Vagina (tissue), 2 donors: ENCODE measurements at places on chromosomes 12 and 14. TPM values are rescaled to one million over a fixed set of nuclear protein-coding genes. Genes with fewer than 3 reads are reported as not detected.

ZDHHC22 gene
- not detected for total RNA-seq

KIF26A gene
- total RNA-seq, result 2.7 TPM

SLC24A4 gene
- total RNA-seq, result 1.5 TPM

DNA sequence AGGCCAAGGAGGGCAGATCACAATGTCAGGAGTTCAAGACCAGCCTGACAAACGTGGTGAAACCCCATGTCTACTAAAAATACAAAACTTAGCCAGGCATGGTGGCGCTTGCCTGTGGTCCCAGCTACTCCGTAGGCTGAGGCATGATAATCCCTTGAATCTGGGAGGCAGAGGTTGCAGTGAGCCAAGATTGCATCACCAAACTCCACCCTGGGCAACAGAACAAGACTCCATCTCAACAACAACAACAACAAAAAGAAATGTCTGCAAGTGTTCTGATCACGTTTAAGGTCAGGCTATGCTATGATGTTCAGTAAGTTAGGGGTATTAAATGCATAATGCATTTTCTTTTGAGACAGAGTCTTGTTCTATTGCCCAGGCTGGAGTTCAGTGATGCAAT is 6.7 kb upstream of the PLD4 start:
- DNase-seq, result no peak

GRCh38 chr12:113231235-113232088 is 10.2 kb downstream of the TPCN1 start:
- DNase-seq, result no peak

DNA sequence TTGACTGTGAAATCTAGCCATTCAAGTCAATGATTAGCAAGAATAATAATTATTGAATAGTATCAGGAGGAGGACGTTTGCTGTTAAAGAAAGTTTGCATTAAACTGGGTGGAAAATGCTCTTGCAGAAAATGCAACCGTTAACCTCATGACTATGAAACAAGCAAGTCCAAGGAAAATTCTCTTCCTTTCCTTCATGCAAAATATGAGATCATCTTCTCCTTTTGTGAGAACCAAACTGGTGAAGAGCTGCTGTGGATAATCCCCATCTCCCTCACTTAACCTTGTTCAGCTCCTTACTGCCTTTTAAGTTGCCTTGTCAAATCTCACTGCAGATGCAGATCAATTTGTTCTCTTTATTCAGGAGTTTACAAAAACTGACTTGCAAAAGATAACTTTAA is 142.5 kb downstream of the BCAT1 start:
- DNase-seq, result no peak

DNA sequence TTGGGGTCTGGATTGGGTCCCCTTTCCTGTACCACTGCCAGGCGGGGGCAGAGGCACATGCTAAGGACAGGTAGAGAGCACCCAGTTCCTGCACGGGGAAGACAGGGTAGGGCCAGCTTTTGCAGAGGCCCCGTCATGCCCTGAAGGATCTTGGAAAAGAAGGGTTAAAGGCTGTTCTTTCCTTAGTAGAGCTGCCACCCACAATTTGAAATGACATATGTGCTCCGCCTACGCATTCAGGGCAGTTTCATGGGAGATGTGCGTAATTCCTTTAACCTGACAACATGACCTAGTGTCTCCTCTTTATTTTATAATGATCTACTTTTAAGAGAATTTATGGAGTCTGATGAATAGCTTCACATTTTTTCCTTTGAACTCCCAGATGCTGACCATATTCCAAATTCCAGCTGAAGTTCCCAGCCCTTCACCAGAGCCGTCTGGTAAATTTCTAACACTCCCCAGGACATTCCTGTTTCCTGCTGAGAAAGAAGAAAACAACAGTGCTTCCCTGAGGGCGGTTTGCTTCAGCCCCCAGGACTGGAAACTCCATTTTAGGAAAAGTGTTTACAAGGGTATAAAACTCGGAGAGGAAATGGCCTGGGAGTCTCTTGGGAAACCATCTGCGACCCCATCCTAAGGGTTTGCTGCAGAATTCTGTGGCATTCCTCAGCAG is 58.9 kb upstream of the PLEKHG3 start:
- no peak for DNase-seq

DNA sequence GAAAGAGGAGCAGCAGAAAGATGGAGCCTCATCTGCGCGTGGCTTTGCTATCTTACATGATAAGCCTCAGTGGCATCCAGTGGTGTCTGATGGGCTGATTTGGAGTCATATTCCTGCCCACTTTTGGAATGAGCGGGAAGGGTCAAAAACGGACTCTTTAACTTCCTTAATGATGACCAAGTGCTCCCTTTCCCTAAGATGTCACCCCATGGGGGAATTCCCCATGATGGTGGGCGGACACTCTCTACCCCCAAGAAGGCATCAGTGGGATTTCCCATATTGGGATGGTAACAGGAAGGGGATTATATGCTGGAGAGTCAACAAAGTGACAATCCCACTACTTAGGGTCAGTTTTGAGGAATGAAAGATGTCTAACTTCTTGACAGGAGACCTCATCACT is 110.9 kb downstream of the GPATCH2L start:
- DNase-seq, result no peak

DNA sequence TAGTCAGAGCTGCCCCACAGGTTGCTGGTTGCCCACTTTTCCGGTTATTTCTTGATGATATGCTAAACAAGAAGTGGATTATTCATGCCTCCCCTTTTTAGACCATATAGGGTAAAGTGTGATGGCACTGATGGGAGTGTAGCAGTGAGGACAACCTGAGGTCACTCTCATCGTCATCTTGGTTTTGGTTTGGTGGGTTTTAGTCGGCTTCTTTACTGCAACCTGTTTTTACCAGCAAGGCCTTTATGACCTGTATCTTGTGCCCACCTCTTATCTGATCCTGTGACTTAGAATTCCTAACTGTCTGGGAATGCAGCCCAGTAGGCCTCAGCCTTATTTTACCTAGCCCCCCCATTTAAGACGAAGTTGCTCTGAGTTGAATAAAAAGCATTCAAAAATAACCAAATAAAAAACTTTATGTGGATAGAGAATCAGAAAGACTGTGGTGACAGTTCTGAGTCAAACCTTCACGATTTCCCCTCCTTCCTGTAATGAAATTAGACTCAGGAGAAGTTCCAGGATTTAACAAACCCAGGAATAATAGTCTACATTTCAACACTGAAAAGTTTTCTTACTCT is 144.2 kb downstream of the PAWR start:
- DNase-seq, result no peak

GRCh38 chr14:34036319-34036766 is 85.5 kb upstream of the EGLN3 start:
- no peak for DNase-seq

DNA sequence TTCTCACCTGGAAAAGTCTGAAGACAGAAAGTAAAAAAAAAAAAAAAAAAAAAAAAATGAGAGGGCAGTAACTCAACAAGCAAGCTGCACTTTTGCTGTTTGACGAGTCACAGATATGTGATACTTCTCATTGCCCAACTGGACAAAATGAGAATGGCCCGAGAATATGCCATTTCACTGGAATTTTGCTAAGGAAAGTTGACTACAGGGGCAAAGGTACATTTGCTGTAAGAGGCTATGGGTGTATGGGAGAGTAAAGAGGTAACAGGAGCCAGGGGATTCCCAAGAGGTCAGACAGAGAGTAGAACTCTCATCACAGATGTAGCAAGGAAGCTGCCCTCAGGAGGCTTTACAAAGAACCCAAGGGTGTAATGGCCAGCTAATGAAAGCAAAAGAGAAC is 22.9 kb downstream of the KIF21A start:
- no peak for DNase-seq

DNA sequence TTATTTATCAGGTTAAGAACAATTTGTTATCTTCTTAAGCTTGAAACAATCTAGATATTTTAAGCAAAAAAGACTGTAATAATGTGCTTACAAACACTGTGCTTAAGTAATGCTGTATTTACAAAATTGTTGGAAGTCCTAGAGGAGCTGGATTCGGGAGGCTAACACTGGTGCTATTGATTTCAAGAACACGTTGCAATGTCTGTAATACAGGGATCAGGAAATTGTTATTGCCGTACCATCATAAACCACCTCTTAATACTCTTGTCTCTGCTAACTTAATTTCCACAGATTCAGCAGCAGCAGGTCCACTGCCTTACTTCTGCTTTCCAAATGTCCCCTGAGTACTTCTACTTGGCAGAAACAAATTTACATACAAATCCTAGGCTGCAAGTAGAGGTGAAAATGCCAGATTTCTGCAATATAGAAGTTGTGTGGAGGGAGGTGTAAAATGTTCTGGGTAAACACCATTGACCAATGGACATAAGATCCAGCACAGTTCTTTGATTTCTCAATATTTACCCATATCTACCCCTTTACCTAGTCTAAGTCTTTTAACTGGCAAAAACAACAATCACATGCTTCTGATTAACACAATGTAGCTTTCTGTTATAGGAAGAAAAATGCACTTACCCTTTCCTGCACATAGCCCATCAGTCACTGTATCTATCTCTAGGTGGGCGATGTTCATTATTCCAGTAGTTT is 663.4 kb downstream of the TMTC2 start:
- no peak for DNase-seq

DNA sequence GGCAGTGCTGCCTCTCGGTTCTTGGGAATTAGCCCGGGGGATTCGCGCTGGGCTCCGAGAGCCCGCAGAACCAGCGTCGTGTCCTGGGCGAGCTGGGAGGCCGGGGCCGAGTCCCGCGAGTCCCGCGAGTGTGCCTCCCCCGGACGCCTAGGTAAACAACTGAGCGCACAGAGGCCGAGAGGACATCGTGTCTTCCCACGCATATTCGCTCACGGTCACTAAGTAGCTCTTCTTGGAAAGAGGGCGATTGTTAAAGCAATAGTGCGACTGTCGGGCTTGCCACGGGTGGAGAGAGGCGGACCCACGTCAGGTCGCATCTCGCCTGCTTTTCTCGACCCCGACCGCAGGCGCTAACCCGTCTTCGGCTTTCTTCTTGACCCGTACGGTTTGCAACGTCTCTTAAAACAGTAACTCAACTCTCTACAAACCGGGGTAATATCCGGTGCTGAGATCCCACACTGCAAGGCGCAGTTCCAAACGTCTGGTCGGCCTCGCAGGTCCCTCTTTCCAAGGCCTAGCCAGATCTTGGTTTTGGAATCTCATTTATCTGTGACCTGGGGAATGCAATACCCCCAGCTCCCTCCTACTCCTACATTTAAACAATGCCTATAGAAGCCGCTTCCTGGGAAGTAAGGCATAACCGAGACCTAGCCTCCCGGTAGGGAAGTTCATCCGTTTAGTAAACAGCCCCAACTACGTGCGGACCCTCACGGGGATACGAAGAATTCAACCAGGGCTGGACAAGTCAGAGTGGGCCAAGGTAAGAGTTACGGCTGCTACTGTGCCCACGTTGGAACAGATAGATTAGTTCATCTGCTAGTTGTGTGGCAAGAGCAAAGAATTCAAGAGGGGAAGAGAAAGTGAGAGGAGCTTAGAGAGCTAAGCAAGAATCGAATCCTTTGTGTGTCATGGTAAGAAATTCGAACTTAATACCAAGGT is 736 bp upstream of the PHLDA1 start:
- DNase-seq, result no peak
